Stimulated activated CD8-positive, alpha-beta memory T cell treated with anti-CD3 and anti-CD28 coated beads, Interleukin-4, amount 100 ng/mL, for 1 hour (primary cell): ENCODE measurements at places on chromosomes 5 and 9.

DNA sequence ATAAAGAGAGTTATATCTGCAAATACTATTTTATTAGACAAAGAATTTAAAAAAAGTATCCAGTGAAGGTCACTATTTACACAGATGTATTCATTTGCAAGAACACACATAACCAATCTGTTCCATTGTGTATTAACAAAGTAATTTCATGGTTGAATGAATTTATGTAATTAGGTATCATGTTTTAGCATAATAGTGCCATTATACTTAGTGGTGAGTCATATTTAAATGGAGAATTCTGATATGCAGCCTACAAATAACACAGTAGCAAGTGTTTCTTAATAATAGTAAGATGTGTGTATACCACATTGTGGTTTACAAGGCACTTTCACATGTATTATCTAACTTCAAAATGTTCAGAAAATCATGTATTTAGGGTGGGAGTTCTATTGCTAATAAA is 1028.5 kb upstream of the ACO1 start:
- DNase-seq: no peak

- DNase-seq: no peak
Observed at GRCh38 chr9:91856419-91856818, 93.6 kb downstream of the ROR2 start.

GRCh38 chr5:81590498-81591384 is 160.2 kb downstream of the SSBP2 start:
- DNase-seq: no peak

- DNase-seq: no peak
Observed at GRCh38 chr5:8905021-8905420, 640.9 kb downstream of the SEMA5A start.

DNA sequence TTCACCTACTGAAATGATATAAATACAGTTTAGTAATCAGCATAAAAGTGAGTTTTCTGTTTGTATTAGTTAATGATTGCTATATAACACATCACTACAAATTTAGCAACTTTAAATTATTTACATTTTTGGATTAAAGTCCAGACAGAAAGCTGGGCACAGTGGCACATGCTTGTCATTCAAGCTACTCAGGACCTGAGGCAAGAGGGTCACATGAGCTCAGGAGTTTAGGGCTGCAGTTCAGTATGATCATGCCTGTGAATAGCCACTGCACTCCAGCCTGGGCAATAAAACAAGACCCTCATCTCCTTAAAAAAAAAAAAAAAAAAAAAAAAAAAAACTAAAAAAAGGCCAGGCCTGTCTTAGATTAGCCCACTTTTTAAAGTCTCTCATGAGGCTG is 273.6 kb upstream of the CTNND2 start:
- DNase-seq: no peak

- no peak for DNase-seq
Observed at GRCh38 chr5:121987685-121988073, 25.9 kb downstream of the SRFBP1 start.

GRCh38 chr5:8750100-8750499 is 795.8 kb downstream of the SEMA5A start:
- DNase-seq: no peak

GRCh38 chr5:143156086-143156485 is 247.4 kb downstream of the NR3C1 start:
- DNase-seq: no peak

GRCh38 chr5:91361055-91361701 is 21.9 kb downstream of the ARRDC3 start:
- no peak for DNase-seq

- no peak for DNase-seq
Observed at GRCh38 chr9:103203172-103203571, 208.0 kb downstream of the CYLC2 start.

- no peak for DNase-seq
Observed at GRCh38 chr9:20376731-20377375, 245.4 kb downstream of the MLLT3 start.

DNA sequence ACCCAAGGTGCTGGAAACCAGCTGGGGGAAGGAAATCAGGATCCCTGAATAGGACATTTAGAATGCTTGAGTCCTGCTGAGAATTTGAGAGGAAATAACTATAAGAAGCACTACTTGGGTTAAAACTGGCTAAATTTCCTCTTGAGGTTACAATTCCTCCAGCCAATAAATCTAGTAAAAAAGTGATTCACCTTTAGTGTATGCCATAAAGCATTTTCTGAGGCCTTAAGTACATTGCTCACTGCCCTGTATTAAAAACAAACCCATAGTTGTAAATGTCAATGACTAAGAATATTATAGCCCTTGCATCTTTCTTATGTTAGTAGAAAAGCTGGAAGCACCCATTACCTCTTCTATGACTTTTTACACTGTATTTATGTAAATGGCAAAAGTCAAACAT is 634.7 kb upstream of the ARRDC3 start:
- no peak for DNase-seq

GRCh38 chr5:87114631-87115030 is 153.1 kb upstream of the RASA1 start:
- no peak for DNase-seq

DNA sequence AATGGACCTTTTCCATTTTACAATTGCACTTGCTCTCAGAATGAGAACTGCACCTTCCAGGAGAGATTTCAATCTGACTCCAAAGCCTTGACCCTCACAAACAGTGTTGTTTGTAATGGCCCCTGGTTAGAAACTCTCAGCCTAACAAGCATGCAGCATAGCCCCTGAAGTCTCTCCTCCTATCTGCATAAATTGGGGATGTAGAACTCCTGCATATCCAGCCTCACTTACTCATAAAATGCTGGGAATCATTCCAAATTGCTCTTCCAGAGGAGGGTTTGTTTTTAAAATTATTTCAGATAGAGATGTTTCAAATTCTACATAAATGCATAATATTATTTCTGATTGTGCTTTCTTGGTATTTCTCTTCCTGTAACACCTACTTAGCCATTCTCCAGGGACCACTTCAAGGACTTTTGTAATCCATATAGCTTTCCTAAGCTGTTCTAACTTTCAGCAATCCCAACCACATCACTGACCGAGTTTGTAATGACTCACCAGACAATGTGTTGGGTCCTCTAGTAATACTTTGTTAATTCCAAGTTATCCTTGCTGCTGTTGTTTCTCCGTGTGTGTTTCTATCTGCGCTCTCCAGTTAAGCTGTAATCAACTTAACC is 143.8 kb upstream of the CCDC152 start:
- no peak for DNase-seq

GRCh38 chr5:140349244-140349643 is 2.8 kb upstream of the HBEGF start:
- no peak for DNase-seq

DNA sequence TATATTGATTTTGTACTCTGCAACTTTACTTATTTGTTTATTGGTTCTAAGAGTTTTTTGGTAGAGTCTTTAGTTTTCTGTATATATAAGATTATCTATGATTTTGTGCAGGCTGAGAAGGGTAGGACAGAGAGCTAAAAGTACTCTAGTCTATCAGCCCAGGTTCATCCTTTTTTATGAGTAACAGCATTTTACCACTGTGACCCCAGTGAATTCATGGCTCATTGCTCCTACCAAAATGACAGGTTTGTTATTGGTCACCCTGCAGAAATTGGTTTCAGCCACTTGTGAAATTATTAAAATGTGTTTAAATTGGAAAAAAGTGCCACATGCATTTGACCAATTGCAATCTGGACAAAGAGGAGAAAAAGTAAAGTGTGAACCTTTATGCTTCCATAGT is 421.4 kb upstream of the DAB2 start:
- no peak for DNase-seq

- DNase-seq: no peak
Observed at GRCh38 chr9:5633243-5633642, 4.3 kb downstream of the RIC1 start.

- no peak for DNase-seq
Observed at GRCh38 chr5:35820735-35821134, 36.0 kb upstream of the IL7R start.

- no peak for DNase-seq
Observed at GRCh38 chr5:136028782-136029742, at the start of gene TGFBI. Gene TGFBI, plus strand, starts transcription at chr5:136028988. Its CDS starts 68 bp downstream, at chr5:136029056.

DNA sequence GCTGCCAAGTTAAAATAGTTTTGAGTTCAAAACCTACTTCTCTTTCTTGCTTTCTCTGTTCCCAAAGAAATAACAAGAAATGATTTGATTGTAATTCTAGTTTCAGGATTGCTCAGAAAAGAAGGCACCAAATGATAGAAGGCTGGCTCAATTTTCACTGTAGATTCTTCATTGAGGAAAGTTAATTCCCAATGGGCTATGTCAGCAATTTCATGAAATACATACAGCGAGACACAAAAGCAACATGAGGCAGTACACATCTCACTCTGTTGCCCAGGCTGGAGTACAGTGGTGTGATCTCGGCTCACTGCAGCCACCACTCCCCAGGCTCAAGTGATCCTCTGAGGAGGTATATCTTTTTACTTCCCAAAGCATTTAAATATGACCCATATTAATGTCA is 1659.9 kb upstream of the C9orf72 start:
- DNase-seq: no peak

- no peak for DNase-seq
Observed at GRCh38 chr9:86546712-86547111, 192.5 kb upstream of the TUT7 start.

DNA sequence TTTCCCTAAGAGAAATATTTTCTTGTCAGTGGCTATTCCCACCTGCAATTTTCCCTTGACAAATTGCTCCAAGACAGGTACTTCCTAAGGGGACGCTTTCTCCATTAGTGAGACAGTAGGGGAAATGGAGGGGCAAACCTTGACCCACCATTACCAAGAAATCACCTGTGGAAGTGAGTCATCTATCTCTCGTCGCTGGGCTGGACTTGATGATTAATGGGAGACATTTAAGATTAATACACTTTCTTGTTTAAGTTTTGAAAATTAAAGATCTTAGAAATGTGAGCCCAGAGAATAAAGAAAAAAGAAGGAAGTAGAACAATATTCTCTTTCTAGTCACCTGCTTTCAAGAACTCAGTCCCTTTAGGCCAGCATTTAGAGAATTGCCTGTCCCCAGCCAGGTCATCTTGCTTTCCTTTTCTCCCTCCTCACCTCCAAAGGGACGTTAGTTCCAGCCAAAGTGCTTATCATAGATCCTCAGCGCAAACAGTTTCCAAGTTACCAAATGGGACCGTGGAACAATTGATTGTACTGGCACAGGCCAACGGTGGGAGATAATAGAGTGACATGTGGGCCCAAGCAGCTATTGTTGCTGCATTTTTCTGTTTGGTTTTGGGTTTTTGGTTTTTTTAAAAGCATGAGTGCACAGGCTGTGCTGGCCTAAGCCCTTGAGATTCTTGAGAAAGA is 284.4 kb downstream of the ENC1 start:
- no peak for DNase-seq

GRCh38 chr5:135632798-135633197 is 54.0 kb upstream of the CXCL14 start:
- no peak for DNase-seq
